Activated CD4-positive, alpha-beta T cell treated with anti-CD3 and anti-CD28 coated beads for 1 hour (primary cell): ENCODE measurements at places on chromosomes 12 and 14.

GRCh38 chr14:88245321-88245720 is 77.7 kb downstream of the KCNK10 start:
- DNase-seq, result no peak

DNA sequence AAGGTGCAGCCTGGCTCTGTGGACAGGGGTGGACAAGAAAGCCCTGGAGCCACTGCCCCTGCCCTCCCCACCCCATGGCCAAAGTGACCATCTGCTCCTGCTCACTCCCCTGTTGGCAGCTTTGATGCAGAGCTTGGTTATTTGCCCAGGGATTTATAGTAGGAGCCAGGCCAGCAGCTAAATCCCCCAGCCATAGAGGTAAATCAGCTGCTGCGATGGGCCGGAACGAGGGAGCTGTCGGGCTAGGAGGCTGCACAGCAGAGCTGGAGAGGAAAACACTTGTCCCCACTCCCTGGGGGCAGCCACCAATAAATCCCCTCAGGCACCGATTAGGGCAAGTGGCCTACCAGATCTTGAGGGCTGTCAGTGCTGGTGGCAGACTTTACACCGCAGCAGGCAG is 26.0 kb downstream of the SMUG1 start:
- no peak for DNase-seq

- DNase-seq, result no peak
Measured at GRCh38 chr12:115135800-115136211, 451.8 kb upstream of the TBX3 start.

DNA sequence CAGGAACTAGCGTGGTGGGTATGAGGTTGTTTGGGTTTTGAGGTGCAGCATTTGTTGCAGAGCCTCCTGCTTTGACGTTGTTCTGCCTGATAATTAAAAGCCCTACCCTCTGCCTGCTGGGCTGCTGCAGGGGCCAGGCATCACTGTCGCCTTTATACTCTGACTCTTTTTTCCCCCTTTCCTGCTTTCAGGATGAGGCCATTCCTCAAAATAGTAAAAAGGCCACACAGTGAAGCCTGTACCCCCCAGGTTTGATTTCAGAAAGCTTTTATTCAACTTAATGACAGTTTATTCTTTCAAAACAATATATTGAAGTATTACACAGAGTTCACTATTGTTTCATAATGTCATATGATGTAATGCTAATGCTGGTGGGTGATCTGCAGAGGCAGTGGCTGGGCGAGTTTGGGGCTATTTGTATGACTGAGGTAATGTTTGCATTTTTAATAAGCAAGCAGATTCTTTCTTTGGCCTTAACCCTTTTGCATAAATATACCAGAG is 9.1 kb downstream of the BORCS5 start:
- DNase-seq, result no peak

- no peak for DNase-seq
Measured at GRCh38 chr14:88516861-88517357, 37.9 kb downstream of the PTPN21 start.

- no peak for DNase-seq
Measured at GRCh38 chr14:91980157-91980556, 32.7 kb upstream of the FBLN5 start.

DNA sequence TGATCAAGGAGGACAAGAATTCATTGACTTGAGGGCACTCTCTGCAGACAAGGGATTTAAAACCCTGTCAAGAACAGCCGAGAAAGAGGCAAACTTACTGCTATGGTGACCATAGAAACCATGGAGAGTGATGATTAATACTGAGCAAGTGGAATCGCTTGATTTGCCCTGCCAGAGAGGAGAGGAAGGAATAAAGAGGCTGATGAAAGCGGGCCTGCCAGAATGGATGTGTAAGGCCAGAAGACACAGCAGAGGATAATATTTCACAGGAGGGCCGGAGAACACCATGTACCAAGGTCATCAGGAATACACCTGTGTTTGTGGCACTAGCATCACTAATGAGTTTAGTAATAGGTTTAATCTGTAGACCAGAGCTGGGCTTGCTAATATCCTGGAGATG is 221.8 kb upstream of the DCN start:
- DNase-seq, result no peak

DNA sequence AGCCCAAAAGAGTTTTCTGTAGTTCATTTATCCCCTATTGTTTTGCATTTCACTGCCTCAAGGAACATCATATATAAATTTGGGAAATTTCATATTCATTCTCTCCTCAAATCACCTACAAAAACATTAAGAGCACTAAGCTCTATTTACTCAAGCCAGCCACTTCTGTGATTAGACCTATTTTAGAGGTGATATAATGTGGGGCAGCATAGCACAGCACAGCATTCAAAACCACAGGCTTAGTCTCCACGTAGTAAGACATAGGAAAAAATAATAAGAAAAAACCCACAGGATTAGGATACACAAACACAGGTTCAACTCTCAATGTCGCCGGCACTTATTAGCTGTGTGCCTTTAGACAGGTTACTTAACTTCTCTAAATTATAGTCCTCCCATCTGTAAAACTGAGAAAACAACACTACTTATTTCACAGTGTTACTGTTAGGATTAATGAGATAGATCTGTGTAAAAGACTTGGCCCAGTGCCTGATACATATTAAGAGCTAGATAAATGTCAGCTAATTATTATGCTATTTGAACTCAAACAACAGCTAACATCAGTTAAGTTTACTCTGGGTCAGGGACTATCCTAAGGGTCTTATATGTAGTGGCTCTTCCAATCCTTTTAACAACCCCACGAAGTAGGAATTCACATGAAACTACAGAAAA is 20.3 kb downstream of the DCAF5 start:
- no peak for DNase-seq

- DNase-seq, result no peak
Measured at GRCh38 chr12:56978397-56979138, 21.2 kb upstream of the RDH16 start.

DNA sequence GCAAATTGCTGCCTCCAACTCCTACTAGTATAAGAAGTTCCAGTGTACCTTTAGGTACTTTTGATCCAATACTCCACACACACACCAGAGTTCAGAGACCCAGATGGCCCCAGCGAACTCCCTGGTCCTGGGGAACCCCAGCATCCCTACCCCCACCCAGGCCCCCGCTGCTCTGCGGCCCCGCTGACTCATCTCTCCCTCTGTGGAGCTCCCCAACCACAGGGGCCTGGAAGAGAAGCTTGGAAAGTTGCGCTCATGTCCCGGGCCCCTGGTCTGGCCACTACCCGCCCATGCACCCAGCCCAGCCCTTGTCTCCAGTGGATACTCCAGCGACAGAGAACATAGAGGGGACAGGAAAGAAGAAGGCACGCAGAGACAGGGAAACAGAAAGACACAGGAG is 4.2 kb upstream of the SP7 start:
- no peak for DNase-seq

GRCh38 chr14:77859934-77860570 is 60.1 kb downstream of the ADCK1 start:
- no peak for DNase-seq

DNA sequence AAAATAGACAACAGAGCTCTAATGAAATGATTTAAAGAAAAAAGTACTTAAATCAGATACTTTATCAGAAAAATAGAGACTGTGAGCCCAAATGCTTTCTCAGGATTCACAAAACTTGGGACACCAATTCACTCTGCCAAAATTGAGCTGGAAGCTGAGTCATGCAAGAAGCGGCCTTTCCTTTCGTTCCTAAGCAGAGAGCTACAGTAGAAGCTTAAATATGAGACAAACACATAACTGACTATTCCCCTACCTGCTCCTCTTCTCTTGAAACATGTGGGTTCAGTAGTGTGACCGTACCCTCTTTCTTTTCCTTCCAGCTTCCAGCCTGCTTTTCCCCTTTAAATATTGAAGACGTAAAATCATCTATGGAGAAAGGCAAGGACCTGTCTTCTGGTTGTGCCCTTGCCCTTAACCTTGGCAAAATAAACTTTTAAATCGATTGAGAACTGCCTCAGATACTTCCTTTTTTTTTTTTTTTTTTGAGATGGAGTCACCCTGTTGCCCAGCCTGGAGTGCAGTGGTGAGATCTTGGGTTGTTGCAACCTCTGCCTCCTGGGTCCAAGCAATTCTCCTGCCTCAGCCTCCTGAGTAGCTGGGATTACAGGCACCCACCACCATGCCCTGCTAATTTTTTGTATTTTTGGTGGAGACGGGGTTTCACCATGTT is 4.4 kb upstream of the SDS start:
- no peak for DNase-seq

DNA sequence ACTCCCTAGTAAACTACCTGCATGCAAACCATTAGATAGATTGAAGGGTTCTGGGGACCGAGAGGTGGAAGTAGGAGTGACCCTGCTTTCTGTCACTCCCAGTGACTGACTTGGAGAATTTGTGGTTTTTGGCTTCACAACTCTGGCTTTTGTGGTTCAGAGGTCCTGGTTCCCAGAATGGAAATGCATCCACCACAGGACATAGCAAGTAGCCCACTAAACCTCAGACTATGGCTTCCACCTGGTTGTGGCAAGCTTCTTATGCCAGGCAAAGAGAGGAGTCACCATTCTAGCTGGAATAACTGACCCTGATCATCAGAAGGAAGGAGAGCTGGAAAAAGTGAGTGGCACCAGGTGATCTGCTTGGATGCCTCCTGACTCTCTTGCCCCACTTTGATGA is 162.4 kb upstream of the TMEM260 start:
- DNase-seq, result no peak

- no peak for DNase-seq
Measured at GRCh38 chr12:99257672-99258071, 389.9 kb upstream of the GARIN6 start.

DNA sequence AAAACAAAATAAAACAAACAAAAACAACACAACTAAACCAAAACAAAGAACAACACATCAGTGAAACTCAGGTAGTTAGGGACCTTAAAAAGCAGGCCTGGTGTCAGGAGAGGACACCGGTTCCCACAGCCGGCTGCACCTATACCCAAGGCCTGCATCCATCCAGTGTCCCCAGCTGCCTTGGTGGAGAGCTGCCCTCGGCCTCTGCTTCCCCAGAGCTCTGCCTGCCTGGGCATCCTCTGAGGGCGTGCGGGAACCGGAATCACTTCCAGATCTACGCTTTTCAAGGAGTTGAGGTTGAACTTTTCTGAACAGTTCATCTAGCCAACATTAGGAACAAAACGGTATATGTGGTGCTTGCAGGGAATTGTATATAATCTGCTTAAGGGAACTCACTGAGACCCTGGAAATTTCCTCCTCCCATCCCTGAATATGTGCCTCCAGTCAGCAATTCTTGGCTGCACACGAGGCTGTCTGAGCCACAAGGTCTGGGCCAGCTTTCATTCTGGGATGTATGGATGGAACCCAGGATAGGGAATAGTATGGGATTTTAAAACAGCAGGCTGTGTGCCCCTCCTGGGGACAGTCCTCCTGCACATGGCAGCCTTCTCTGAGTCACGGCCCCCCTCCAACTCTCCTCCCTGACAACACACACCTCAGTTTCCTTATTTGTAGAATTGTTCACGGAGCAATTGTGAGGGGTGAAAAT is 319.0 kb upstream of the RTL1 start:
- DNase-seq, result no peak

GRCh38 chr14:97688631-97689336 is 891.6 kb downstream of the VRK1 start:
- DNase-seq, result no peak

DNA sequence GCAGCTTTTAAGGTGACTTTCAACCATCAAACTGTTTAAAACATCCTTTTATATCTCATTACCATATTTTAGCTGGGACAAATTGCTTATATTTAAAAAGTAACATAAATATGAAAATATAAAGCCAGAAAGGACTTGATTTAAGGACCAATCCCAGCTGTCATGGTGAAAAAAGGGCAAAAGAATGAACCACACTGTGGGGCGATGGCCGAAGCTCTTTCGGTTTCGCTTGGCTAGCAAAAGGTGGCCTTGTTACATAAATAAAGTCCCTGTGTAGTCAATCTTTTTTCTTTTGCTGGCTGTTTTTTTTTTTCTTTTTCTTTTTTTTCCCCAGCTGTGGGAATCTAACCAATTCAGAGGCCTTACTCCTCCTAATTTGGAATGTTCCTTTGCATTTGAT is 50.9 kb downstream of the FBXO33 start:
- DNase-seq, result no peak

GRCh38 chr14:22460461-22461195 is 128.4 kb downstream of the DAD1 start:
- DNase-seq, result no peak

GRCh38 chr14:39988939-39989338 is 556.7 kb upstream of the FBXO33 start:
- DNase-seq, result no peak

DNA sequence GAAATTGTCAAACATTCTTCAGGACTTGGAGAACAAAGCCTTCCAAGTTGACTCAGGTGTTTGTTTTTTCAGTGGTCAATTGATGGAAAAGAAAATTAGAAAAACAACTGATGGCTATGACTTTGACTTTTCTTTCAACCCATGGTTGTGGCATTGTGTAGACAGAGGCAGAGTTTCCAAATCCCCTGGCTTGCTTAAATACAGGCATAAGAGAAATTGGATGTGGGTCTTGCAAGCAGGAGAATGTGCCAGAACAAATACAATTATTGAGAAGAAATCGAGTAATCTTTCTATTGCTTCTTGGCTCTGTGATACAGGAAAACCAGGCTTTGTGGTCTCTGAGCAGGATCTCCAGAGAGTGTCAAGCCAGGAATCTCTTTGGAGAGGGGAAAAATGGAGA is 40.9 kb upstream of the FRMD6 start:
- no peak for DNase-seq

DNA sequence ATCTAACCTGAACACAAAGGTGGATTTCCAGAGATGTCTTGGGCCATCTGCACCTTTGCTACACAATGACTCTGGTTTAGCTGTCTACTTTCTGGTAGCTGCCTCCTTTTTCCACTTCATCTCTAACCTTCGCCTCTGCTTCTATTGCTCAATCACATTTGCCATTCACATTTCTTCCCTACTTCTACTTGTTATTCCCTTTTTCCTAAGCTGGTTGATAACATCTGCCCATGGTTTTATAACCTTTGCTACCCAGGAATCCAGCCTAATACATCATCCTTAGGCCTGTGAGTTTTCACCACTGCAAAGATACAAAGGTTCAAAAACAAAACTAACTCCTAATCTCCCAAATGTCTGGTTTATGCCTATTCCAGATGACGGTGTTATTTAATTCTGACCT is 13.2 kb downstream of the SPPL3 start:
- no peak for DNase-seq

- DNase-seq, result no peak
Measured at GRCh38 chr14:76881348-76881747, 55.1 kb downstream of the LRRC74A start.

- peak; percentile 71 for DNase-seq
Measured at GRCh38 chr12:110403976-110404682, 621 bp upstream of the ANAPC7 start.

DNA sequence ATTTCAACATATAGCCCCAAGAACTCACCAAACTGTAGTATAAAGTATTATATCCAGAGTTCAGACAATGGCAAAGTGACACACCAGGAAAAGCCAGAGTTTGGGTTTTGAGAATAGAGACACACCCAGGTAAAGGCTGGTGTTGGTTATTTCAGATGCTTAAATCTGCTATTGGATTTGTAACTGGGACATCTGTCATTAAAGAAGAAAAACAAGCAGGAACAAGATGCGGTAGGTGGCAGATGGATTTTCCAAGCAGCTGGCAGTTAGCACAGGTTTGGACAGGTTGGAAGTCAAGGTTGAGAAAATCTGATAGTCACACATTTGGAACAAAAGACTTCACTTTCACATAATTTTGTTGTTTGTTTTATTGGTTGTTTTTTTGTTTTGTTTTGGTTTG is 14.4 kb upstream of the CDK17 start:
- DNase-seq, result no peak
